Hypothalamus (tissue), 51 donors: ENCODE measurements at places on chromosomes 16 and 17.

DNA sequence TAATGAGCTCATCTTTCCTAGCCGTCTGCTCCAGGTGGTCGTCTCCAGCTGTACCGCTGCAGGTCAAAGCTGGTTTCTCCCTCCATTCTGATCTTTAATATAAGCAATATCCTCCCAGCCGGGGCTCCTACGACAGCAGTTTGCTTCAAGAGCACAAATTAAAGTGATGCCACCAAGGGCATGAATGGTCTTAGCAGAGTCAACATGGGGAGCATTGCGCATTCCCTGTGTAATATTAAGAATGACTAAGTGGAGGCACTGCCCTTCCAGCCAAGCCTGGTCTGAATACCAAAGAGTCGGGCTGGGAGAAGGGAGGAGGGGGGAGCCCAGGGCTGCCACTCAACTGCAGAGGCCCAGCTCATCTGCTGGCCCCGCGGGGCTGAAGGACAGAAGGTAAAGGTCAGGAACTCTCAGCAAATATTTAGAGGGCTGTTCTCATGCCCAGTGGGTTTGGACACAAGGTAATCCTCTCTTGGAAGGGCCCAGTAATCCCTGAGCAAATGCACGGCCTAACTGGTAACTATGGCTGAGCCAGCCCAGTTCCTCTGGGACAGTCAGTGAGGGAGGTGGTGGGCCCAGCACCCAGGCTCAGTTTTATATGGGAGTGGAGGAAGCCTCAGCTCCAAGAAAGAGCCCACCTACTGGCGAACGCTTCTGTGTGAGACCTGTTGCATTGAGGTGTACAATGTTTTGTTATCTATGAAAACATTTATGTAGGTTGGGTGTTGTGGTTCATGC is 121.2 kb downstream of the IRX3 start:
- no peak for DNase-seq

DNA sequence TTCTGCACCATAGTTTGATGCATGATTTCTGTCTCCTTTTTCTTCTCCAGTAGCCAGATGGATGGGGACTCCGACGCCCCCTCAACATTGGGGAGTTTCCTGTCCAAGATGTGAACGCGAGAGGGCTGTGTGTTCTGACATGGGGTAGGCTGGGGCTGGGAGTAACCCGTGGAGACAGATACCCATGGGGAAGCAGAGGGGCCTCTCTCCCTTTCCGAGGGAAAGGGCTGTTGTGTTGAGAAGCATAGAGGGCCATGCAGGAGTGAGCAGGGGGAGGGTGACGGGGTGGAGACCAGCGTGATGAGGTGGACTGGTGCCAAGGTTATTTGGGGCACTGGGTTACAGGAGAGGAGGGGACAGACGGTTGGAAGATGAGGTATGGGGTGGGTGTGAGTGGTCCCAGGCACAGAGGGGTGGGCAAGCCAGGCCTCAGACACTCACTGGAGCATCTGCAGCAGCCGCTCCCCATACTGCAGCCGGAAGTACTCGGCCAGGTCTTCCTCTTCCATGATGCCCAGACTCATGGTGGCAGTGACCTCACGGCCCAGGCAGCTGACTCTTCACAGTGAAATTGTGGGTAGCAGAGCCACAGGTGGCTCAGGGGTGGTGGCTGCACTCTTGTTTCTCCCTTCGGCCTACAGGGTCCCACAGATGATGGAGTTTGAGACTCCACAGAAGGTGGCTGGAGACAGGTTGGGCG is 400 bp downstream of the CCDC42 start:
- no peak for DNase-seq

- DNase-seq = no peak
Measured at GRCh38 chr16:68475071-68475470, 26.8 kb upstream of the SMPD3 start.

GRCh38 chr16:75433732-75434413 is 570 bp upstream of the CFDP1 start:
- DNase-seq = peak; percentile 84

- DNase-seq = no peak
Measured at GRCh38 chr17:29777663-29778062, 152.4 kb downstream of the SSH2 start.

GRCh38 chr17:76007850-76008165 is 7.2 kb downstream of the CDK3 start:
- DNase-seq = no peak

- DNase-seq = no peak
Measured at GRCh38 chr17:7261379-7262191, 693 bp downstream of the CLDN7 start.

DNA sequence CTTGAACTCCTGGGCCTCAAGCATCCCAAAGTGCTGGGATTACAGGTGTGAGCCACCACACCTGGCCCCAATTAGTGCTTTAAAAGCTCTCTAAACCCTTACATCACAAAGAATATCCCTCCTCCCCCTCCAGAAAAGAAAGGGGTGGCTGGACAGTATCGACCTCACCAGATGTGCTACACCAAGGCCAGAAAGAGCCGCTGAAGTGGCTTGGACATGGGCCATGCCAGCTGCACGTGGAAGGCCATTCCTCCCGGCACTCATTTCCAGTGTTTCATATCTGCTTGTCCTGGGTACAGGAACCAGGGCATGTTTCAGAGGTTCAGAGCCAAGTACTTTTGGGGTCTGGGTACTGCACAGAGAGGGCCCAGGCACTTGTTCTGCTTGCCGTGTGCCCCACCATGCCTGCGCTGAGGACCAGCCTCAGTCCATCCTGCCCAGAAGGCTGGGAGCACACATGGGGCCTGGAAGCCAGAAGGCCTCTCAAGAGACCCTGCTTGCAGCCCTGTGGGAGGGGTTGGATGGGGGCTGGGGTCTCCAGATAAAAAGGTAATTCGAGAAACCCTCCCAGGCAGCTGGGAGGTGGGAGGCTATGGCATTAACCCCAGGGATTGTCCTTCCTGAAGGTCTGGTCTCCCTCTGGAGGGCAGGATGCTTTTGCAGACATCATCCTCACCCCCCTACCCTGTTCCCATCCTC is 3.5 kb upstream of the SRRM2 start:
- no peak for DNase-seq

GRCh38 chr17:11996722-11997146 is 541 bp downstream of the ZNF18 start:
- no peak for DNase-seq

DNA sequence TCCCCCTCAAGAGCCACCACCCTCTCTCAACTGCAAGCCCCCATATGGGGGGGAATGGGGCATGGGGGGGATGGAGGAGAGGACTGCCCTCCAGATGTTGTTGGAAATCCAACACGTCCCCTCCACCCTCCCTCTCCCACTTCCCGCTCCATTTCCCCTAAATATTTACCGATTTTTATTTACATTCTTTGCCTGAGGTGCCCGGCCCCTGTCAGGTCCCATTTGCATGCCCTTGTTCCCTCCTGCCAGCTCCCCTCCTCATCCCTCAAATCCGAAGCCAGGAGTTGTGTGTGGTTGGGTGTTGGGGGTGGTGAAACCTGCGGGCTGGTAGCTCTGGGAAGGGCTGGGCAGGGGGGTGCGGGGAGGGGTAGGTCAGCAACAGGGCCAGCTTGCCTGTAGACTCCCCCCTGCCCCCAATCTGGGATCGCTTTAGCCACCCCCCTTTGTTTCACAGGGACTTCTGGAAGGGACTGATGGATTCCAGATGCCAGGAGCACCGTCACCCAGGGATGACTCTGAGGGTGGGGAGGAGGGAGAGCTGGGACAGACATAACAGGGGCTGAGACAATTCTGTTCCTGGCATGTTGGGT is 39.7 kb upstream of the NGFR start:
- no peak for DNase-seq

DNA sequence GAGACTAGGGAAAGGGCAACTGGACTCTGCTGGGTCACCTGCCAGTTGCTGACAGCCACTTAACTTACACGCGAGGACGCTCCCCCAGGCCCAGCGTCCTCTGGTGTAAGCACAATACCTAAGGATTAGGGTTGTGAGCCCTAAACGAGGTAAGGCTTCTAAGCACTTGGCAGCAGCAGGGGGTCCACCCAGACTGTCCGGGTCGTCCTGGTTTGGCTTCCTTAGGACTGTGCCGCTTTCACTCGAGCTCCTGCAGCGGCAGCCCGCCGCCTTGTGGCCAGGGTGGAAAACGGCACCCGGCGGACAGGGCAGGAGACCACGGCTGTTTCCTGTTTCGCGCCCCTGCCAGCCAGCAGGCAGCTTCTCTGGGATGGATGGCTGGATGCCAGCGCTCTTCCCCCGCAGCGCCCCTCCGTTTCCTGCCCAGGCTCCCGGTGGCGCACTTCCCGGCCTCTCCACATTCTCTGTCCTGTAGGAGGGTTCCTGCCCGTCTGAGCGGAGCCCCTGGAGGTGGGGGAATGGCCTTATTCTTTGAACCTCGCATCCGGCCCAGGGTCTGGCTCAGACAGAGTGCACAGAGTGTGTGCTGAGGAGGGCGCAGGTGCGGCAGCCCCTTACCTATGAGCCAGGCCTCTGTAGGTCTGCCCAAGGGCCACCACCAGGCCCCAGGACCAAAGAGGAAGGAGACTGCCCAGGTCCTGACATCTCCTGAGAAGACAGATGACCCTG is 47.0 kb upstream of the AMZ2 start:
- peak; percentile 15 for DNase-seq

GRCh38 chr17:61837175-61838051 is 25.9 kb downstream of the BRIP1 start:
- DNase-seq = no peak

DNA sequence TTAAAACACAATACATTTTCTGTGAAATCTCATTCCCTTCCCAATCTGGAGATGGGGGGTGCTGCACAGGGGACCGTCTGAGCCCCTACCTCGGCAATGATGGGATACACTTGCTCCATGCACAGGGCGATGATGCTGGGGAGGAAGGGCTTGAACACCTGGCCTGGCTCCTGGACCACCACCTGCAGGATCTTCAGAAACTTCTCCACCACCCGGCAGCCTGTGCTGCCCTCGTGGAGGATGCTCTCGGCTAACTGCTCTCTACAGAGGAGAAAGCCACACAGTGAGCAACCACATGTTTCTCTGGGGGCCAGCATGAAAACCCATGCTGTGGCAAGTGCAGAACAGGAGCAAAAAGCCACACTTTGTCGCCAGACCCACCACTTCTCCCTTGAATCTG is 42.4 kb upstream of the GSG1L start:
- DNase-seq = no peak

DNA sequence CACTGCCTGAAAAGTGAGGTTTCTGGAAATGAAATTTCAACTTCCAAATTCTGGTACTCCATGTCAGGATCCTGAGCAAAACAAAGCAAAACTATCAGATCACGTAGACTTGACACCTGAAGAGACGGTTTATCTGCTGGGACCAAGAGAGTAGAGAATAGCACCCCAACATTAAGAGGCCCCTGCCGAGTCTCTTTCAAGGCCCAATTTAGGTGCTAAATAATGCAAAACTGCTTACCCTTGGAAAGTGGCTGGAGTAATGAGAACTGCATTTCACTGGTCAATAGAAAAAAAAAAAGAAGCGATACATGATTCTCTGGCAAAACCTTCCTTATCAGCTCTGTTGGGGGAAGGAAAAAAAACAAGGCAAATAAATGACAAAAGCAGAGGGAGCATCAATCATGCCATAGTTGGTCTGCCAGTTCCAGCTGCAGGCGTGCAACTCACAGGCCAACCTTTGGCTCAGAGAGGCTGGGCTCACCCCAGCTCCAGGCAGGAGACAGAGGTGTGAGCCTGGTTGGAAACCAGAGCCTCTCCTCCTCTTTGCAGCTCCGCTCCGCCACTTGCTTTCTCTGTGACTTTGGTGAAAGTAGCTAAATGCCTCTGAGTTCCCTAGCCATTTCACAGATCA is 595.2 kb downstream of the TOX3 start:
- DNase-seq = no peak

GRCh38 chr17:22410136-22410535 is 717.8 kb downstream of the KCNJ18 start:
- no peak for DNase-seq

- peak; percentile 76 for DNase-seq
Measured at GRCh38 chr16:12455287-12455798, 348.3 kb downstream of the CPPED1 start.

DNA sequence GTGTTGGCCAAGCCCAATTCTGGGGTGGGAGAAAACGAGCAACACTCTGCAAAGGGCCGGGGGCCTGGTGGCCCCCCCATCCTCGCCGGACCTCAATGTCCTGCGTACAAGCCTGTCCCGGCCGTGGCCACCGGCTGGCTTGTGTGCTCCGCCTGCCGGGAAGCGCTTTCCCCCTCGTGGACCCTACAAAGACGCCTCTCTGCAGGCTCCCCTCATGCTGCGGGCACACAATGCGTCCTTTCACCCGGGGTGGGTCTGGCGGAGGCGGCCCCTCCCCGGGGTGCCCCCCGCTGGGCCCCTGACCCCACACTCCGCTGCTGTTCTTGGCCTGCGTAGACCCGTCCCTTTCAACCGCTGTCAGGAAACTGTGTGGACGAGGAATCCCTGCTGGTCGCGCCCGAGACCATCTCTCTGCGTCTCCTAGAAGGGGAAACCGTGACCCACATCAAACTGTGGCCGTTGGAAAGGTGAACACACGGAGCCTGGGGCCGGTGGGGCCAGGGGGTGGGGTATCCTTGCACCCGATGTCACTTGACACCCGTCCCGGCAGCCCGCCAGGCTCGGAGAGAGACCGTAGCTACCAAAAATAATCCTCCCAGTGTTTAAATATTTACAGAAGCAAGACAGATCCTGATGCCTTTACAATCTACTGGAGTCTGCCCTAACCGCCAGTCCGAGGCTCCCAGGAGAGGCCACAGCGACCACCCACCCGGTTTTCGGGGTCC is 43.6 kb downstream of the TBC1D16 start:
- peak; percentile 59 for DNase-seq

DNA sequence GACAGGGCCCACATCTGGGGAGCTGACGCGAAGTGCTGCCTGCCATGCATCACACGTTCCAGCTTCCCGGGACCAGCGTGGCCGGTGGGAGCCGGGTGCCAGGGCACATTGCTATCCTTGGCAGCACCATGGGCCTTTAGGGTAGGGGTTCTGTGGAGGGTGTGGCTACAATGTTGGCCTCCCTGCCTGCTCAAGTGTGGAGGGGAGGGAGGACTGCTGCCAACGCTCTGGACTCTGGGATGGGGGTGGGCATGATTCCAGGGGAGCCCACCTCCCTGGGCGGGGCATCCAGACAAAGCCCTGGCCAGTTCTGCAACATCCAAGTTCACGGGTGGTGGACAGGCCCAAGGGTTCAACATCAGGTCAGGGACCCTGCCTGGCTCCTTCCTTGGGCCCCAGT is 13.9 kb downstream of the GRB7 start:
- no peak for DNase-seq

GRCh38 chr17:37109731-37110710 is 161.3 kb downstream of the AATF start:
- DNase-seq = no peak

DNA sequence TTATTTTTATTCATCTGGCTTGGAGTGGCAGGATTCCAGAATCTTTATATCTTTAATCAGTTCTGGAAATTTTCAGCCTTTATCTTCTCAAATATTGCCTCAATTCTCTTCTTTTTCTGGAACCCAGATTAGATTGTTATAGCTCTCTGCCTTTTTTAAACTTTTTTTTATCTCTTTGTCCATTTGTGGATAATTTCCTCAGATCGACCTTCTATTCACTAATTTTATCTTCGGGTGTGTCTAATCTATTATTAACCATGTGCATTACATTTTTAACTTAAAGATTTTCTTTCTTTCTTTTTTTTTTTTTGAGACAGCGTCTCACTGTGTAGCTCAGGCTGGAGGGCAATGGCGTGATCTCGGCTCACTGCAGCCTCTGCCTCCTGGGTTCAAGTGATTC is 5.2 kb upstream of the ZFP90 start:
- DNase-seq = no peak

GRCh38 chr16:27085182-27085581 is 18.5 kb downstream of the C16orf82 start:
- no peak for DNase-seq

- DNase-seq = no peak
Measured at GRCh38 chr17:16033729-16034349, 34.2 kb downstream of the TTC19 start.

- DNase-seq = no peak
Measured at GRCh38 chr16:19574615-19575014, 19.1 kb downstream of the VPS35L start.
